ENCODE measurements at places on chromosomes 11 and 22.
A peak's percentile ranks its signal among the peaks of the same experiment; 100 is the strongest.

DNA sequence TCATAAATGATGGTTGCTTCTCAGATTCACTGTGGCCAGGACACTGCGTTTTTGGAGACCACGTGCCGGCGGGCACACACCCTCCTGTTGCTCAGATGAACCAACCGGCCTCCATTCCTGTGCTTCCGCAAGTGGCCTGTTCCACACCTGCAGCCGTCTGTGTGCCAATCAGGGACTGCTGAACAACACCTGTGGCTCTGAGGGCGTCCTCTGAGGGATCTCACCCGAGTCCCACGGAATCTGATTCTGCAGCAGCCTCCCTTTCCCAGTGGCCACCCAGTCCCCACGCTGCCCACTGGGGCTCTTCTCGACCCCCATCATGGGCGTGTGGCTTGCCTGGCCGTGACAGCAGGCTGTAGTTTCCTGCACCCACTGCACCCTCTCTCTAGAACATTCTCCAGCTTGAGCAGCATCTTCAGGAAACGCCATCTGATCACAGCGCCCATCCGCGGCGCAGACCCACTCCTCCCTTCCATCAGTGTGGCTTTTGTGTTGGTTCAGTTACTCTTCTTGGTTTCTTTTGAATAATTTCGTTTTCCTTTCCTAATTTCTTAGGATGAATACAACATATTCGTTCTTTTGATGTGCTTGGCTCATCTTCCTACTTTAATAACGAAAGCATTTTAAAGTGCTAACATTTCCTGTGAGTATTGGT lies 100.3 kb upstream of the SLC22A12 start:
- no peak for DNase-seq

- no peak for DNase-seq
These were observed 16.6 kb downstream of the TST start for GRCh38 chr22:37002633-37003032.

- DNase-seq = no peak
These were observed 429 bp downstream of the SLC39A13 start for GRCh38 chr11:47408598-47409439.

DNA sequence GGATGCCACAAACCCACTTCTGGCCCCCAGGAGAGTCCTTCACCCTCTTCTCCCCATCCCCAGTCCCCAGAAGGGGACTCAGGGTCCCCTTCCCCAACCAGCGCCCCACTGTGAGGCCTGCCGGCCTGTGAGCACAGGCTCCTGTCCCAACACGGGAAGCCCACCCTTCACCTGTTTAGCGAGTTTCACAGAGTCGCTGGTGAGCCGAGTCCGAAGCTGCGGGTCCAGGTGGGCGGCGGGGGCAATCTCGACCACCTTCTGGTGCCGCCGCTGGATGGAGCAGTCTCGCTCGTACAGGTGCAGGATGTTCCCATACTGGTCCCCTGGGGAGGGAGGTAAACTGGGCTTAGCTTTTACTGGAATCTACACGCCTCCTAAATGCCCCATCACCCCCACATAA lies 13.3 kb downstream of the LRFN4 start:
- no peak for DNase-seq

DNA sequence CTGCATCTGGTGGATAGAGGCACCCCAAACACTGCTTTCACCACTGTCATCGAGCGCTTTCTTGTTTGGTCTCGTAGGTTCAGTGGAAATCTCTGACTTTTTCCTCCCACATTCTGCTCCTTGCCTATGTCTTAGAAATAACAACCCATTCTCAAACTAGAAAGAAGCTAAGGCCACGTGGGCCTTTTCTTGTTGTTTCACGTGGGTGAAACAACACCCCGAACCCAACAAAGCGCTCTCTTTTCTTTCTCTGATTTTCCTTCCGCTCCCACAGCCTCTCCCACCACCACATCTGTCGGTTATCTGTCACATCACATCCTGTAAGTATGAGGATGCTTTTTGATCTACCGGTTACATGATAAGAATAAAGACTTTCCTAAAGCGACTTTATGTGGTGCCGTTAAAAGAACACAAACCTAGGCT lies 77.1 kb downstream of the LINC01488 start:
- DNase-seq = peak; percentile 16

GRCh38 chr11:22930816-22931594 lies 70.7 kb upstream of the CCDC179 start:
- no peak for DNase-seq

DNA sequence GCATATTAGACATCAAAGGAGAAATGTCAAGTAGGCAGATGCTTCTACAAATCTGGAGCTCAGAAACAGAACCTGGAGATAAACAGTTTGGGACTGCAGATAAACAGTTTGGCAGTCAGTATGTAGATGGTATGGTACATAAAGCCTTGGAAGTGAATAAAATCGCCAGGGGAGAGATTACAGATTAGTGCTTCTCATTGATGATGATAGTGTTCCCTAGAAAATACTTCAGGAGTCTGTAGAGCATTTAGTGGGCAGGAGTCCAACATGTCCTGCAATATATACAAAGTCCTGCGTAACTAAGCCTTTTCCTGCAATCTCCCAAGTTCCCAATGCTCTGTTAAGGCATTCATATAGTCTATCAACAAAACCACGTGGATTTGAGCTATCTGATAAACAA lies 35.2 kb downstream of the NARS2 start:
- no peak for DNase-seq

- DNase-seq = no peak
These were observed 73.9 kb upstream of the FGF3 start for GRCh38 chr11:69892986-69893555.

DNA sequence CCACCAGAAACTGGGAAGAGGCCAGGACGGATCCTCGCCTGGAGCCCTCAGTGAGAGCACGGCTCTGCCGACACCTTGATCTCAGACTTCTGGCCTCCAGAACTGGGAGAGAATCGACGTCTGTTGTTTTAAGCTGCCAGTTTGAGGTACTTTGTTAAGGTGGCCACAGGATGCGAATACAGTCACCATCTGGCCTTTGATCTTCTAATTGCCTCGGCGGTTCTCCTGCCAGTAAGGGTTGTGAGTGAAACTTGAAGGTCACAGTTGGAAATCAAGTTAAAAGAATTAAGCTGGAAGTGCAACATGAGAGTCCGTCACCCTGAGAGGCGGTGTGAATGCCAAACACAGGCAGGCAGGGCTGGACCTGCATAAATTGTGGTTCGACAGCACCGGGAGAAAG lies 27.9 kb downstream of the PARVB start:
- no peak for DNase-seq
